ENCODE measurements at places on chromosomes 5 and 9.

DNA sequence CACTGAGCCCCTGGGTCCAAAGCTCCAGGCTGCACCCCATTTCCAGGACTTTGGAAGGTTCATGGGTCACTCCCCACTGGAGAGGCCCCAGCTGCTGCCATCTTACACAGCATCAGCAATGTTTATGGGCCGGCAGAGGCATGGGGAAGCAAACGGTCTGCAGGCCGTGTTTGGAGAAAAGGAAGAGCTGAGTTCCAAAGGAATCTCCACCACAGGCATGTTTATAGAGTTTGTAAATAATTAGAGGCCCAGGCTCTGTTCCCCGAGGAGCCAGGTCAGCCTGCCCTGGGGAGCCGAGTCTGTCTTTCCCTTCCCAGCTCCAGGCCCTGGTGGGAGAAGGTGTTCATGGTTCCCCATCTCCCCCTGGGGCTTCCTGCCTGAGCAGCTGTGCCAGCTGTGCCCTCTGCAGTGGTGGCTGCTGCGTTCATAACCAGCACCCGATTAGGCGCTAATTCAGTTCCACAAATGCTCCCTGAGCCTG, 64.8 kb downstream of the COL27A1 start:
- no peak for DNase-seq

DNA sequence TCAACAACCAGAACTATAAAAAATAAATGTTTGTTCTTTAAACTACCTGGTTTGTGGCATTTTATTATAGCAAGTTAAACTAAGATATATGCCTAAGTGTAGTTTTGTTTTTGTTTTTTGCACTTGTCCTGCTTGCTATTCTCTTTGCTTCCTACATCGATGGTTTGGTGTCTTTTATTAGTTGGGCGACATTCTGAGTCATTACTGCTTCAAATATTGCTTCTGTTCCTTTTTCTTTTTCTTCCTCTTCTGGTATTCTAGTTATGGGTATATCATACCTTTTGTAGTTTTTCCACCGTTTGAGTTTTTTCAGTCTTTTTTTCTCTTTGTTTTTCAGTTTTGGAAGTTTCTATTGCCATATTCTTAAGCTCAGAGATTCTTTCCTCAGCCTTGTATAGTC, 86.9 kb downstream of the MACIR start:
- no peak for DNase-seq

- DNase-seq, result no peak
Observed at GRCh38 chr9:114413861-114414301, 26.1 kb upstream of the AKNA start.

- no peak for DNase-seq
Observed at GRCh38 chr9:93644397-93645088, 68.2 kb downstream of the PHF2 start.

GRCh38 chr5:161757223-161757622, 71.7 kb downstream of the GABRA6 start:
- no peak for DNase-seq

DNA sequence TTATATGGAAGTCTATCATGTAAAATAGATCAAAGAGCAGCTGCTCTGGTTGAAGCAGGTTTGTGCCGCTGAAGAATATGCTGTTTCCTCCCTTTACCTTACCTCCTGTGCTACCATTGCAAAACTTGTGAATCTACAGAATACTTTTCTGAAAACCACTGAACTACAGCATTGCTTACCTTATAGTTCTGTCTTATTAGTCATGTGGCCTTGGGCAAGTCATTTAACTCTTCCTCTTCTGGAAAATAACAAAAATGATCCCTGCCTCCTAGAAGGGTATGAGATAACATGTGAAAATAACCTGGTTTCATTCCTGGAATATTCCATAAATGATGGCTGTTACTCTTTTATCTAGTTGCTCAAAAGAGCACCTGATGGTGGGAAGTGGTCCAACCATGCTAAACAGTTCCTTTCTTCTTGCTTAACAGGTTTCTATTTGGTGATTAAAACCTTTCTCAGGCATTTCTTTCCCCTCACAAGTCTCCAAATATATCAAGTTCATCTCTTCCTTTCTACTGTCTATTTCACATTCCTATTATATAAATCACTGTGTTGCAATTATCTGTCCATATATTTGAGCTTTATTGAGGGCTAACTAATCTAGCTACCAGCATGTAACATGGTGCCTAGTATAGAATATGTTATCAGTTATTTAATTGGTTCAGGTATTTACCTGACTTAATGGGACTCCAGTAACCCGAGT, 15.0 kb downstream of the TRIM32 start:
- DNase-seq, result no peak

DNA sequence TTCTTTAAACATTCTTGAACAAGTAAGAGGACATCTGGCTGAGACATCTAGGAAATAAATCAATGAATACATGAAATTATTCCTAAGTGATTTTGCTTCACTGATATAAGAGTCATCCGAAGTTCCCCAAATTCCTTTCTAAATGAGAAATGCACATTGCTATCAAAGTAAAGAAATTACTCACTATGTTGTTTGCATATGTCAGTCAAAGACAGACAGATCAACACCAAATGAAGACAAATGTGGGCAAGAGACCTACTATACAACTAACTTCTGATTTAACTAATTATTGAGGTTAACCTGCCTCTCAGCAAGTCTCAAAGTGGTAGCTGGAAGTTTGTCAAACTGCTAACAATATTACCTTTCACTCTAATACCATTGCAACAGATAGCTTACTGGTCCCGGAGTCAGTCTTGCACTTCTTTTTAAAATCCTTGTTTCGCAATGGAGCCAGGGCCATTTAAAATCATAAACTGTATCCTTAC, 13.2 kb downstream of the TUT7 start:
- no peak for DNase-seq

GRCh38 chr5:10808347-10809226, 47.6 kb upstream of the DAP start:
- DNase-seq, result no peak

- DNase-seq, result no peak
Observed at GRCh38 chr5:154861946-154862345, 3.5 kb downstream of the CNOT8 start.

DNA sequence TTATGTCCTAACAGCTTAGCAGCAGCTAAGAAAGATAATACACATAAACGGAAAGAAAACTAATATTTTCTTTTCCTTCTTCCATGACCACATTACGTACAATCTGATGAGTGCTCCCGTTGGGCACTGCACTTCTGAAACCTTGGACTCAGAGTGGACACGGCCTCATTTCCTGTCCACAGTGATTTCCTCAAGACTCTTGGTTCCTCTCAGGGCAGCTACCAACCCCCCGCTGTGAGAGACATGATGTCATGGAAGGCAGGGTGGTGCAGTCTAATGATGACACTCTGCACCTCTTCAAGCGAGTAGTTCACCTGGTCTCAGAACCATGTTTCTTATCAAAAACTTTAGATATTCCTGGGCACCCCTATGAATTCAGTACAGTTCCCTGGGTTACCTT, 68.7 kb upstream of the CTSL start:
- no peak for DNase-seq
